ENCODE measurements at places on chromosomes 4 and X.

- no peak for DNase-seq
Measured at GRCh38 chr4:8729408-8730149, 137.0 kb downstream of the CPZ start.

DNA sequence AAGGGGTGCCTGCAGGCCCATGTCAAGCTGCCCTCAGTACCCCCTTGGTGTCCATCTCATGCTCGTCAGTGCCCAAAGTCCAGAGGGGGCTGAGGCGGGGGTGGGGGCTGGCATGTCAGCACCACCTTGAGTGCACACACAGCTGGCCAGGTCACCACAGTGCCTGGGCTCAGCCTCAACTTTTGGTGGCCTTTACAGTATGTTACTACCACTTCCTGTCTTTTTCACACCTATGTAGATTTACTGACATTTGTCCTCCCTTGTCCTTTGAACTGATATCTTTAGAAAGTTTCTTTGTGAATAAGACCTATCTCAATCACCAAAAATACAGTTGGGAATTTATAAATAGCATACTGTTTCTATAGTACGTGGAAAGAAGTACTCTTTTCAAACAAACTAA, 58.7 kb upstream of the NPNT start:
- no peak for DNase-seq

DNA sequence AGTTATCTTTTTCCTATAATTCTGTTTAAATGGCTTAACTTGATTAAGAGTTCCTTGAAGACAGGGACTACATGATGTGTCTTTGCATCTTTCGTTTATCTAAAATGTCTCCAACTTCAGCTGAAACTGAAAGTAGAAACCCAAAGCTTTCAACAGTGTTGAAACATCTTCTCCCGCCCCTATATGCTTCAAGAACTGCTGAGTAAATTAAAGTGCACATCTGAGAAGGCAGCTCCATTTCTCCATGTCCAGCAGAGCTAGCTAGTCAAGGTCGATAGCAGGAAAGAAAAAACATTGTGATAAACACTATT, 185.7 kb upstream of the TBL1X start:
- no peak for DNase-seq

DNA sequence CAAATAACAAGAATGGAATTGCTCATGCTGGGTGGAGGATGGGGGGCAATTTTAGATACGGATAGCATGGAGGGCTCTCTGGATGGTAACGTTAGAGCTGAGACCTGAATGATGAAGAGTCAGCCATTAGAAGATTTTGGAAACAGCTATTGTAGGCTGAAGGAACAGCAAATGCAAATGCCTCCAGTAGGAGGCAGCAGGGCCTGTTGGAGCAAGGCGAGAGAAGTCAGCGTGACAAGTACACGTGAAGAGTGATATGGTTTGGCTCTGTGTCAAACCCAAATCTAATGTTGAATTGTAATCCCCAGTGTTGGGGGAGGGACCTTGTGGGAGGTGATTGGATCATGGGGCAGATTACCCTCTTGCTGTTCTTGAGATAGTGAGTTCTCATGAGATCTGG, 59.3 kb upstream of the SOD3 start:
- DNase-seq = no peak

DNA sequence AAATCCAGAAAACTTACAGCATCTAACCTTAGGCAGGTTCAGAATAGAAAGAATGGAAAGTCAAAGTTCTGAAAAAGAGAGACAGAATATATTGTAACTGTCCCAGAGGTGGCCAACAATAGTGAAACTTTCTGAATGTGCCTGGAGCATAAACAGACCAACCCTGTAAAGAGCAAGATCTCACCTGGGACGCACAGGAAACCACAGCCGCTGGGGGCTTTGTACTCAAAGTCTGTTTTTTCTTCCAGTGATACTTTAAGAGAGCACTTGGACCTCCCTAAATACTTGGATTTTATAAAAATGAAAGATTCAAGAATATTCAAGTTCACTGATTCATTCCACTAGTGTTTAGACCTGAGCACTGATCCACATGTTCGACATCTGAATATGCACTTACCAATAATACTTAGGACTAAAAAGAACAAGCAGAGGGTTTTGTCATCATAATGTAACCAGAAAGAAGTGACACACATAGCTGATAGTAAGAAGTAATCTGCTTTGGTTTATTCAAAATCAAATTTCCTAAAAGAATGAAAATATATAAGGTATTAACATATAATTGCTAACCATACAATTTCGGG, 35.3 kb downstream of the ARAP2 start:
- DNase-seq = no peak

DNA sequence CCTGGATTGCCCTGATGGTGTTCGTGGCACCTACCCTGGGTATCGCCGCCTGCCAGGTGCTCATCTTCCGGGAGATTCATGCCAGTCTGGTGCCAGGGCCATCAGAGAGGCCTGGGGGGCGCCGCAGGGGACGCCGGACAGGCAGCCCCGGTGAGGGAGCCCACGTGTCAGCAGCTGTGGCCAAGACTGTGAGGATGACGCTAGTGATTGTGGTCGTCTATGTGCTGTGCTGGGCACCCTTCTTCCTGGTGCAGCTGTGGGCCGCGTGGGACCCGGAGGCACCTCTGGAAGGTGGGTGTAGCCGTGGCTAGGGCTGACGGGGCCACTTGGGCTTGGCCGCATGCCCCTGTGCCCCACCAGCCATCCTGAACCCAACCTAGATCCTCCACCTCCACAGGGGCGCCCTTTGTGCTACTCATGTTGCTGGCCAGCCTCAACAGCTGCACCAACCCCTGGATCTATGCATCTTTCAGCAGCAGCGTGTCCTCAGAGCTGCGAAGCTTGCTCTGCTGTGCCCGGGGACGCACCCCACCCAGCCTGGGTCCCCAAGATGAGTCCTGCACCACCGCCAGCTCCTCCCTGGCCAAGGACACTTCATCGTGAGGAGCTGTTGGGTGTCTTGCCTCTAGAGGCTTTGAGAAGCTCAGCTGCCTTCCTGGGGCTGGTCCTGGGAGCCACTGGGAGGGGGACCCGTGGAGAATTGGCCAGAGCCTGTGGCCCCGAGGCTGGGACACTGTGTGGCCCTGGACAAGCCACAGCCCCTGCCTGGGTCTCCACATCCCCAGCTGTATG, 1.8 kb downstream of the AVPR2 start:
- no peak for DNase-seq

DNA sequence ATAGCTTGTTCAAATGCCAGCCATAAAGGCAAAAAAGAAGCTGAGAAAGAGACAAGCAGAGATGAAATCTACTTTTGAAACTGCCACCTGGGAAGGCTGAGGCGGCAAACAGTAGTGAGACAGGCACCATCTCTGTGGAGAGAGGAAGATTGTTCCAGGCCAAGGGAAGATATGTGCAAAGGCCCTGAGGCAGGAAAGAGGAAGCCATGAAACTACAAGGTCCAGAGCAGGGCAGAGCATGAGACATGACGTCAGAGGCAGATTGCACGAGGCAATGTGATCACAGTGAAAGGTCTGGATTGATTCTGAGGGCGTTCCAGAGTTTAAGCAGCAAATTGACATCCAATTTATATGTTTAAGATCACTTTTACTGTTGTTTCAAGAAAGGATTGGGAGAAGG, 226.1 kb downstream of the QDPR start:
- DNase-seq = no peak

- DNase-seq = peak; percentile 22
Measured at GRCh38 chr4:154928640-154929257, 147.7 kb downstream of the RBM46 start.

GRCh38 chr4:121693450-121693849, 3.3 kb downstream of the ANXA5 start:
- no peak for DNase-seq

DNA sequence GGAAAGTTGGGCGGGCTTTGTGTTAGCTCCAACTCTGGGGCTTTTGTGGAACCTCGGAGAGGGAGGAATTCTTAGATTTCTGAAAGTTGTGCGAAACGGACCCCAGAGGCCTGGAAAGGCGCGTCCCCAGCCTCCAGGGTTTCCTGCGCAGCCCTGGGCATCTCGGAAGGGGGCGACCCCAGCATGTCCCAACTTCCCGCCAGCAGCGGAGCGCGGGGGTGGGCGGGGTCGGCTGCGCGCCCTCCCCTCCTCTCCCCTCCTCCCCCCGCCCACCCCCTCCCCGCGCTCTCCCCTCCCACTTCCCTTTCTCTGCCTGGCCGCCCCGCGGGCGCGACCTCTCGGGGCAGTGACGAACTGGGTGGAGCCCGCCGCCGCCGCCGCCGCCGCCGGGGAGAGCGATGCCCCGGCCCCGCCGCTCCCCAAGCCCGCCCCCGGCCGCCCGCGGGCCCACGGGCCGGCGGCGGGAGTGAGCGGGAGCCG, 16.8 kb downstream of the PTTG2 start:
- DNase-seq = peak; percentile 44

GRCh38 chr4:164293743-164294142, 460.2 kb upstream of the SMIM31 start:
- DNase-seq = no peak

DNA sequence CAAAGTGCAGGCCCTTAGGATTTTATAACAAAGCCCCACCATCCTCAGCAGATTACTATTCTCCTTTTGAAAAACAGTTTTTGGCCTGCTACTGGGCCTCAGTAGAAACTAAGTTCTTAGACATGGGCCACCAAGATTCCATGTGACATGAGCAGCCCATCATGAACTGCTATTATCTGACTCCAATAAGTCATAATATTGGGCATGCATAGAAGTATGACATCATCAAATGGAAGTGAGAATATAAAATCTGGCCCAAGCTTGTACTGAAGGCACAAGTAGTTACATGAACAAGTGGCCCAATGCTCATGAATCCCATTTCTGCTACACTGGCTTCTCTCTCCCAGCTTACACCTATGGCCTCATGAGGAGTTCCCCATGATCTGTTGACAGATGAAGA, 404.8 kb downstream of the EPHA5 start:
- DNase-seq = no peak

DNA sequence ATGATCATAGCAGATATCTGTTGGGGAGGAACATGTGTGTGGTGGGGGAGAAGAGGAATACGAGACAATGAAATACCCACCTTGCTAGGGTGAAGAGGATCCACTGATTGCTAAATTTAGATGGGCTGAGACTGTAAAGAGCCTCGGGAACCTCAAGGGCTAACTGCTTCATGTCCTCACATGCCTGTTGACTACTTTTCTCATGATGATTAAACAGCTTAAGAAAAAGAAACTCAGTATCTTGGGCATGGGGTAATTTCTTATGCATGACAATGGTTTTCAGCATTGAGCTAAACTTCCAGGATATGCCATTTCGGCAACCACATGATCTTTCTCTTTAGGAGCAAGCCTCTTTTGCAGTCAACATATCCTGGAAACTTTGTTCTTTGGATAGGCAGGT, 3.9 kb upstream of the LNX1 start:
- no peak for DNase-seq

Data from cerebellar cortex (tissue), 1 donor.